ENCODE measurements at places on chromosomes 12 and 14.

DNA sequence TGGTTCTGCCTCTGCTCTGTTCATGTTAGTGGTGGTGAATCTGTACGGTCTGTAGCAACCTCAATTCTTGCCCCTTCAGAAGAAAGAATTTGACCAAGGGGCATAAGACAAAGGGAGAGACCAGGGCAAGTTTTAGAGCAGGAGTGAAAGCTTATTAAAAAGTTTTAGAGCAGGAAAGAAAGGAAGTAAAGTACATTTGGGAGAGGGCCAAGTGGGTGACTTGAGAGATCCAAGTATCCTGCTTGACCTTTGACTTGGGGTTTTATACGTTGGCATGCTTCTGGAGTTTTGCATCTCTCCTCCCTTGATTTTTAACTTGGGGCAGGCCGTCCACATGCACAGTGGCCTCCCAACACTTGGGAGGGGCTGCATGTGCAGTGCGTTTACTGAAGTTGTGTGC lies 225.0 kb downstream of the CRADD start:
- DNase-seq = no peak

GRCh38 chr12:110174373-110174996 lies 50.3 kb downstream of the IFT81 start:
- no peak for DNase-seq

DNA sequence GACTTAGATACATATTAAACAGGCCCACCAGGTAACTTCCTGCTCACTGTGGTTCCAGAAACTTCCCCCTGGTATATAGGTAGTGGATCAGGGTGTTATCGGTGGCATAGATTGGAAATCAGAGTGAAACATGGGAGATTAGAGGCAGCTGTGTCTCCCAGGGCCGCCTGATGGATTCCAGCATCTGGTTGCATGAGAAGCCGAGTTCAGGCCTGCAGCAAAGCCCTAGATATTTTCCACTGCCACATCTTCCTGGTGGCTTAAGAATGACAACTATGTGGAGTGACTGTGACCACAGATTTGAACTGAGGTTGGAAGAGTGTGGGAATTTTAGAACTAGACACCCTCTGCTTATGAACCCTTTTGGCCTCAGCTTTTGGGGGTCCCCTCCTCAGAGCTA lies 184.8 kb upstream of the NTF3 start:
- DNase-seq = no peak

DNA sequence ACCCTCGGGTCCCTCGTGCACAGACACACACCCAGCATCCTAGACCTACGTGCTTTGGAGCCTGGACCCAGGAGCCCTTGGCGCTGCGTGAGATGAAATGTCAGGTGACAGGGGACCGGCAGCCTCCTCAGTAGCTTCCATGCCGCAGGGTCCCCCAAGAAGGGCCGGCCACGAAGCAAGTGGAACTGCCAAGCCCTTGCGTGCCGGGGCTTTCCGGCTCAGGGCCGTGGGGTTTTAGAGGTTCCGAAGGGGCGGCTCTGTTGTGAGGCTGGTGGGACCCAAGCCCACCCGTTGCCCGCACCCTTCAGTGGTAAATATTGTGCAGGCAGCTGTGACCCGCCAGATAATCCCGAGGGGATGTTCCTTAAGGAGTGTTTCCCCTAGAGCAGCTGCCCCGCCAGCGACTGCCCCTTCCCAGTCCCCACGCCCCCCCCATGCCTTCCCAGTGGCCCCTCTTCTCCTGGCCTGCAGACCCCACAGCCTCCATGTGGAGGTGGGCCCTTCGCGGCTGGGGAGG lies 133.7 kb downstream of the ADGRD1 start:
- no peak for DNase-seq

DNA sequence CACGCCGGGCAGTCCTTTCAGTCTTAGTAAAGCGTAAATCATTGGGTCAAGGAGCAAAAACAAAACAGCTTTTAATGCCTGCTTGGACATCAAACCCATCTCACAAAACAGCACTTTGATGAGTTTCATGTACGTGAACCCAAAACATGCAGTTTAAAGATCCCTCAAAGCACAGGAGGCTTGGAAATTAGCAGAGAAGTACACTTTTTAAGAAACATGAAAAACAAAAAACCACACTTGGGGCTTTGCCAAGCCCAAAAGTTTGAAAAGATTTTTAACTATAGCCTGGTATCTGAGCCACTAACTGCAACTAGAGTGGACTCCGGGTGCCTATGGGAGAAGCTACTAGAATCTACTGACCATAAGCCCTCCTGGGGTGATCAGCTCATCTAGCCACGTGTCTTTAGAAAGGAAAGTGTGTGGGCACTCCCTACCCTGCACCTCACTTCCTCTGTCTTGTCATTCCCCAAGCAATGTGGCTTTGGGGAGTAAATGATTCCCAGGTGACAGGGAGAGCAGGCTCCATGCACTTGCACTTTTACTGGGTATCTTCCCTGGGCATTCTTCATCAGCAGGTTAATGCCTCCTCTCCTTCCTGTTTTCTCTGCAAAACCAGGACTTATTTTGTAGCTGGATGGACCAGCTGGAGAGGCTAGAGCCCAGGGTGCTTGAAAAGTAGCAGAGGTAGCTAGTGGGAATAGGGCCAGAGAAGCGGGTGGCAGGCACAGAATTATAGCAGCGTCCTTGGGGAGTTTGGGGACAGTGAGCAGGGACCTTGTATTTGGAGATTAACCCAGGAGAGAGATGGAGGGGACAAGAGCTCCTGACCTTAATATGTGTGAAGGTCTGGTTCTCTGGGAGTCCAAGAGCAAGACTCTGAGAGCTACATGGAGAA lies 339.3 kb downstream of the BCL11B start:
- DNase-seq = no peak

- DNase-seq = no peak
These were observed 284.8 kb upstream of the TBX3 start for GRCh38 chr12:114968727-114969126.

GRCh38 chr14:96269359-96269710 lies 13.3 kb downstream of the BDKRB1 start:
- DNase-seq = no peak

GRCh38 chr12:125049093-125049458 lies 16.2 kb upstream of the AACS start:
- DNase-seq = no peak

DNA sequence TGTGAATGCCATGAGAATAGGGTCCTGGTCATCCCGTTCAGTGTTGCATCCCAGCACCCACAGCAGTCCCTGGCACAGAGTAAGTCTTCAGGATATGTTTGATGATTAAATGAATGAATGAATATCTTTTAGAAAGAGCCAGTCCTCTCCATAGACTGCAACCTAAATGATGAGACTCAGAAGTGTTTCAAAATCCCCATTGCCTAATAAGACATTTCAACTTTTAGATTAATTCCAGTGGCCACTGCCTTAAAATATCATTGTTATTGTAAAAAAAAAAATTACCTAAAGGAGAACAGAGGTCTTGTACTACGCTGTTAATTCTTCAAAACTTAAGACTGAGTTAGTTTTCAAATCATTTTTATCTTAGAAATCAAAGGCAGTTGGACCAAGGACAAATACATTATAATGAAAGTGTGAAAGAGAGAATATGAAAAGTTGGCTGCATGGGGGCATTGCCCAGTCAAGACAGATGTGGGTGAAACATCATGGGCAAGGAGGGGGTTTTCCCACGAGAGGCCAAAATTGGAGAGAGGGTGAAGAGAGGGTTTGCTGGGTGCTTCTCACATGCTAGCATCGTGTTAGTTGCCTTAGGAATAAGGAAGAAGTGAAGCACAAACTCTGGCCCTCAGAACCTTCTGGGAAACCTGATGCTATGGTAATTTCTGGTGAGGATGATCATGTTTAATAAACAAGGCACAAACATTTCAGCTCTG lies 26.3 kb upstream of the CPM start:
- DNase-seq = no peak

DNA sequence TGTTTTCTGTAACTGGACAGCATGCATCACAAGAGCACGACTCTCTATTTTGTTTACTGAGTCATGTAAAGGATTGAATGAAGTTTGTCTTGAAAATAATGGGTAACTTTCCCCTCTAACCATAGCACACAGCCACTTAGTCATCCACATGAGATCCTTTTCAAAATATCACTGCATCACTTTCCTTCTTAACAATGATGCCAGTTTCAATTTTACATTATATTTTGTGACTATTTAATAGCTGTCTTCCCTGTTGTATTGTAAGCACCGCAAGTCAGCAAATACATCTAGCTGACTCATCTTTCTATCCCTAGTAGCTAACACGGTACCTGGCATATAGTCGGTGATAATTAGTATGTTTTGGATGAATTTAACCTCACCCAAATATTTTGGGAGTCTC lies 83.3 kb upstream of the PPM1H start:
- DNase-seq = no peak

DNA sequence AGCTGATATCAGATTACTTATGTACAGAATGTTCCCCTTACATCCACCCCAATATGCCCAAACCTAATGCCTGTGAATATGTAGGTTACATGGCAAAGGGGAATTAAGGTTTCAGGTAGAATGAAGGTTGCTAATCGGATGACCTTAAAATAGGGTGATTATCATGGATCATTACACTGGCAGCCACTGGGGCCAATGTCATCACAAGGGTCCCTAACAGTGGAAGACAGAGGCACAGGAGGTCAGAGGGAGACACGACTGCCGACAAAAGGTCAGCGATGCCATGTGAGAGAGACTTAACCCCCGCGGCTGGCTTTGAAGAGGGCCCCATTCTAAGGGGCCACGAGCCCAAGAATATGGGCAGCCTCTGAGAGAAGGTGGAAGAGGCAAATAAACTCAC lies 106.8 kb upstream of the EVL start:
- DNase-seq = no peak
